KG1 (cell line): ENCODE measurements at places on chromosomes 4 and X.

DNA sequence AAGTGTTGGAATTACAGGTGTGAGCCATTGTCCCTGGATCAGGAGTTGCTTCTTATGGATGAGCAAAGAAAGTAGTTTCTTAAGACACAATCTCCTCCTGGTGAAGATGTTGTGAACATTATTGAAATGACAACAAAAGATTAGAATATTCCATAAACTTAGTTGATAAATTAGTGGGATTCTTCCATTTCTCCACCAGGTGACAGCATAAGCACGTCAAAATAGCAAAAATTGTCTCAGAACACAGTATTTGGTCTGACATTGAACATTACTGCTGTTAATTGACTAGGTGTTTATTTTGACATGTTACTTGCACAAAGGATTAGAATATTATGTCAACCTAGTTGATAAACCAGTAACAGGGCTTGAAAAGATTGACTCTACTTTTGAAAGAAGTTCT is 21.6 kb downstream of the CLDN34 start:
- DNase-seq = no peak

DNA sequence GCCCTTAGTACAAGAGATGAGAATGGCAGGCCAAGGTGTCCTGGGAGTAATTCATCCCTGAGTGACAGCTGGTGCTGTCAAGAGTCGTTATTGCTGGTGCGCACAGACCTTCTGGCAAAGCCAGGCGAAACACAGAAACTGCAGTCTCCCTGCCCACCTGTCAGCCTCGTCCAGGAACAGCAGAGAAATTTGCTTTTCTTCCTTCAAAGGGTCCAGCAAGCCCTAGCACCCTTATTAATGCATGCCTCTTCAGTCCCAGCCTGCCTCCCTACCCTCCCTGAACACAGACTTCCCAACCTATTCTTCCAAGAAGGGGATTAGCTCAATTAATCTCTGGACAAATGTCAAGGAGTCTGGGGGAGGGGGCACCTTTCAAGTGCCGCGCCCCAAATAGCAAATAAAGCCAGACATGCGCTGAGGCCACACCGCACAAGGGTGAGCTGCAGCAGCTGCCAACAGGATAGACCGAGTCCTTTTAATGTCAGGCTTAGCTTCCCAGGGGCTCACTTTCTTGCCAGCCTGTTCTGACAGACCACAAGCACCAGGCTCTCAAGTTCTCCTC is 250.7 kb upstream of the RASGEF1B start:
- no peak for DNase-seq

- DNase-seq = no peak
These were observed 1.3 kb upstream of the MRFAP1L1 start for GRCh38 chr4:6710996-6711395.

- no peak for DNase-seq
These were observed 252.7 kb downstream of the SPRY1 start for GRCh38 chr4:123649250-123649644.
